ENCODE measurements at places on chromosomes 13 and 19. TPM values are rescaled to one million over a fixed set of nuclear protein-coding genes. Genes with fewer than 3 reads are reported as not detected.

PSG3 gene
- not detected for total RNA-seq

PLVAP gene
- not detected for total RNA-seq

OVOL3 gene
- not detected for total RNA-seq

TBC1D17 gene
- 40.0 TPM for total RNA-seq
